Foreskin melanocyte (primary cell): ENCODE measurements at places on chromosomes 11 and 22.
A peak's percentile ranks its signal among the peaks of the same experiment; 100 is the strongest.

DNA sequence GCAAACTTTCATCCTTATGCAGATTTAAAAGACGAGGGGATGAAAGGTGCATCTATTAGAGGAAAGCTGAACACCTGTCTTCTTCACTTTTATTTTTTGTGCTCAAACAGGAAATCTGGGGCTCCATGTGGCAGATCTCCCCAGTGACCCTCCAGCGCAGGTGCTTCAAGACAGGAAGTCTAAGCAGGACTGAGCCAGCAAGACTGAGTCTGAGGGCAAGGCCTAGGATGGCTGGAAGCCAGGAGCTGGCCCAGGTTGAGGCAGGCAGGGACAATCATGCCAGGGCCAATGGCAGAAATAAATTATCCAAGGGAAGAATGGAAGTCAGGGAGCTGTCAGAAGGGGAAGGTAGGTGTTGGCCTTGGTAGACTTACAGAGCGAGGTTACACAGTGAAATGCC is 101.1 kb upstream of the SPON1 start:
- DNase-seq: no peak

DNA sequence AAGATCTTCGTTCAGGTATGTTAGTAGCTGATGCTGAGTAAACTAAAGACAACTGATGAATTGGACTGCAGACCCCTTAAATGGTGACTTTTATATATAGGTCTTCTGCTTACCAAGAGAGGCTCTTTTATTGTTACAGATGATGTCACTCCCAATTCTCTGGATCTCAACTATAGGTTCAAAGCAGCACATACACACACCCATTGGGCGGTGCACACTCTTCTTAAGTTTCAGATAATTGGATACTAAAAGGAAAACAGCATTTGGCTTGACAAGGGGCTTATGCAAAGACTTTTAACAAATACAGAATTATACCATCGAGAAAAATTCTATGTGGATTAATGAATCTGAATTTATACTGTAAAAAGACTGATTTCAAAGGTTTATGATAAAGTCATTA is at the start of gene PTH:
Gene PTH, minus strand, starts transcription at position 69 of the 400 bp plus-strand sequence. CDS start 3,142 bp downstream, outside the sequence.
- DNase-seq: no peak

- peak; percentile 45 for DNase-seq
Observed at GRCh38 chr11:61567286-61568061, 13.4 kb downstream of the SYT7 start.

DNA sequence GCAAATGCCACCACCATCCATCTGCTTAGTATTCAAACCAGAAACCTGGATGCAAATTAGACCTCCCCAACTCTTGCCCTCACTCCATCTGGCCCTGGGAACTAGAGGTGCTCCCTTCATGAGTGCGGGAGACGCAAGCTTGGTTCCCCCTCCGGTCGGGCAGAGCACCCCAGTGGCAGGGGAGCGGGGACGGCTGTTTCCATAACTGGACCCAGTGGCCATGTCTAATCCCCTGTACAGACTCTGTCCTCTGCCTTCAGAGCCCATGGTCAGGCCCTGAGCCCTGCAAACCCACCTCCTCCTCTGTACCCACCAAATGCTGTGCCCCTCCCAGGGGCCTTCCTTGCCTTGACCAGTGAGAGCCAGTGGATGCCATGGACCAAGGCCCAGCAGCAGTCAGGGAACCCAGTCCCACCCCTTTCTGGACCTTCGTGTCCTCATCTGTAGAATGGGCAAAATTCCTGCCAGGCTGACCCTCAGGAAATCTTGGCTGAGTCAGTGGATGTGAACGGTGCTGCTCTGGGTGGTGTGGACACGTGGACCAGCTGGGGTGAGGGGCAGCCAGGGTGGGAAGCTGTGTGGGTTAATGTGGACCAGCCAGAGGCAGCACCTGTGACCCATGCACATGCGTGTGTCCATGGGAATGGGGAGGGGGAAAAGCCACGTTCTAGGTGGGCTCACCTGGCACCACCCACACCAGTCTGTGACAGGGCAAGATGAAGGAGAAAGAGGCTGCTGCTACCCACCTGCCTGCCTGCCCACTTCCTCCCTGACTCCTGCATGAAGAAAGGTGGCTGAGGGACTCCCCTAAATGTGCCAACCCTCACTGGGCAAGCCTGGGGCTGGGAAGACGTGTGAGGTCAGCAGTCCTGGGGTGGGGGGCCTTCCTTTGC is 72.8 kb downstream of the LRRC32 start:
- DNase-seq: no peak

DNA sequence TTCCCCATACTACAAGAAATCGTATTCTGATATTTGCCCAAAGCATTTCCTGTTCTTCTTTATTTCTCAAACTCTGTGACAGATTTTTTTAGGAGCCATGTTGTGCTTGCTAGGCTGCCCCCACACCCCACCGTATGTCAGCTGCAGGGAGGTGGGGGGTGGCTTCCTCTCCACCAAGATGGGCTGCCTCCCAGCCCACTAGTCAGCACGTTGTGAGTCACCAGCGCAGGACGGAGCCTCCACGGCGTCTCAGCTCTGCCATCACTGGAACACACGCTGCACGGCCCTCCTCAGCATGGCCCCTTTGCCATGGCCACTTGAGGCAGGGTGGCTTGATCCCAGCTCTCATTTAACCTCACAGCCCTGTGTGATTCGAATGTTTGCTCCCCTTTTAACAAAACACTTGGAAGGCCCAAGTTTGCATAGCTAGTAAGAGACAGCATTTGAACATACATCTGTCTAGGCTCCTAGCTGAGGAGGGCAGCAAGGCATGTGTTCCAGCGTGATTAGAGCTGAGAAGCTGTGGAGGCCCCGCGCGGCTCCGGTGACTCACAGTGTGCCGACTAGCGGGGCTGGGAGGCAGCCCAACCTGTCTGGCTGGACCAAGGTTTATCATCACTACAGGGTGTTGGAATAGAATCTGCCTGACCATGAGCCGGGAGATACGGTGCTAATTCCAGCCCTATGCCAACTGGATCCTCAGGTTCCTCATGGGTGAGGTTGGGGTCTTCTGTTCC is 180.7 kb upstream of the NCAM1 start:
- no peak for DNase-seq

DNA sequence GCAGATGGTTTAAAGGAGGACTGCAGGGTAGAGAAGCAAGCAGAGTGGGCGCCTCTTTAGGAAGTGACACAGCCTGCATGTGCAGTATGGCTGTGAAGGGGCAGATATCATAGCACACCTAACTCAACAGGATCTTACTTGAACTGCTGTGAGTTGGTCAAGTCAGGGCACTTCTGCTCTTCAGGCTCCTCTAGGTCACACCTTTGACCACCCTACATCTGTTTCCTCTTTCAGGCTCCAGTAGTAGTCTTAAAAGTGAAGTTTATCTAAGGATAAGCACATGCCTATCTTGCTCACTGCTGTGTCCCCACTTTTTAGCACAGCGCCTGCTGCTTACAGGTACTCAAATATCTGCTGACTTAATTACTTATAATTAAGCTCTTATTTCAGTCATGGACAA is 6.5 kb downstream of the MRPL16 start:
- no peak for DNase-seq

GRCh38 chr11:123145661-123146060 is 49.4 kb downstream of the CLMP start:
- no peak for DNase-seq

DNA sequence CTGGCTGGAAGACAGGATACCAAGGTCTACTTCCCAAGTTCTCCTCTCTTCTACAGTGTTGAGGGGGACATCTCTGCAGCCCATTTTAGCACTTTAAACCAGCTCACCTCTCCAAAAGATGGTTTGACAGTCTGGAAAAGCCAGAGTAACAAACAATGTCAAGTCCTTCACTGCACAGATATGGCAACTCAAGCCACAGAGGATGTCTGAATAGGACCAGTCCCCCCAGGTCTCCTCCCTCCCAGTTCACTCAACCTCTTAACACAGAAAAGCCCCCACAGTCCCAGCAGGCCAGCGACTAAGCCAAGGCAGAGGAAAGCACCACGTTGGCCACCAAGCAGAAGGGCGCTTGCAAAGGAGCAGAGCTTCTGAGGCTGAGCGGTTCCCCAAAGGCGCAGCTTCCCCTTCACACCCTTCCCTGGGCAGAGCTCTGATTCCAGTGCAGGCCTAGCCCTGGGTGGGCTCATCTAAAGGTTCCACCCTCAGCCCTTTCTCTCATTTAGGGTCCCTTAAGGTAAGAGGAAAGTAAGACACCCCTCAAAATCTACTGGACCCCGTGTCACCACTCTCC is 62.7 kb downstream of the PAK1 start:
- no peak for DNase-seq

DNA sequence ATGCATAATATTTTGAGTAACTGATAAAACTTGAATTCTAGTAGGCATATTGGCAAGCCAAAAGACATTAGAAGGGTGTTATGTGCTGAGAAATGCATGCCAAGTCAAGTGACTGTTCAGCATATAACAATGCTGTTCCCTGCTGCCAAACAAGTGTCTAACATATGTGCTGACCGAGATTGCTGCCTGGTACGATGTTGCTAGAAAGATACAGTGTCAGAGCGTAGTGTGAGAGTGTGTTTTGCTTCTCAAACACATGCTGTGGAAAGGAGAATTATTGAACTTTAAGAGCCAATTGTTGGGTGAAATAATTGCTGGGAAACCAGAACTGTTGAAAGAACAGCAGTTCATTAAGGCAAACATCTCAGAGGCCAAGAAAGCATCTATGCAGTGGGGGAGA is 71.3 kb upstream of the GRIA4 start:
- DNase-seq: no peak

GRCh38 chr11:12884751-12885318 is 124.3 kb upstream of the RASSF10 start:
- DNase-seq: no peak

DNA sequence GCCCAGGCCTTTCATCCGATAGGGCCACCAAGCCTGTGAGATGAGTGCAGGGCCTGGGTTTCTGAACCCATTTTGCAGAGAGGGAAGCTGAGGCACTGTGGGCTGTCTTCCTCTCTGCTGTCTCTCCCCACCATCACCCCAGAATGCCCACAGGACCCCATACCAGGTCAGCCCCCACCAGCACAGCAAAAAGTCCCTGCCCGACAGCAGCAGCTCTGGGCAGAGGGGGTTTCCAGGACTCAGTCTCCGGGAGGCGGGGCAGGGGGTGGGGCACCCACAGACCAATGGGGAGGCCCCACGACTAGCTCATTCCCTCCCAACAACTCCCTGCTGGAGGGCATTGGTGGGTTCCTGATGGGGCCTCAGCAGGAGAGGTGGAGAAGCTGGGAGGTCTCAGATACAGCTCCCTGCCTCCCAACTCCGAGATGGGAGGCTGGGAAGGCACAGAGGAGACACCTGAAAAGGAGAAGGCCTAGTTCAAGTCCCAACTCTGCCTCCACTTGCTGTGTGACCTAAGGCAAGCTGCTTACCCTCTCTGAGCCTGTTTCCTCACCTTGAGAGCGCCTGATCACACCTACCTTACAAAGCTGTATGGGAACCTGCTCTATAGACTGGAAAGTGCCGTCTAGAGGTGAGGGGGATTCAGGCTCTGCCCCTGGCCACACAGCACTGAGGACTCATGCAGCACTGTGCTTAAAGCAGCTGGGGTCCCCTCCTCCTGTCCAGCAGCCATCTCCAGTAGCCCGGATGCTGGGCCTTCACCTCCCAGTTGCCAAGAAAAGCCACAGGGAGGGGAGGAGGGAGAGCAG is 3.5 kb downstream of the CBX7 start:
- DNase-seq: no peak

DNA sequence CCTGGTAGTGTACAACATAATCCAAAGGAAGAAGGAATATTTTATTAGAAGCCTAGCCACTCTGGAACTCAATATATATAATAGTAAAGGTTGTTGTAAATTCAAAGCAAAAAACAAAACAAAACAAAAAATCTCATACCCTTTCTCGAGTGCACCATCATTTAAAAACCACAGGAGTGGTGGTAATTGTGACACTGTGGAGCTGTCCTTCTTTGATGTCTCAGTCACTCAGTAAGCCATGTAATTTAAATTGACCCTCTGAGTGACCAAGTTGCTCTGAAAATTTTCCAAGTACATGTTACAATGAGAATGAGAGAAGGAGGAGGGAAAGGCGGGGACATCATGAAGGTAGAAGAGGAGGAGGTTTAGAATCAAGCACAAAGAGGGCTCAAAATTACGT is 6.6 kb downstream of the PRSS23 start:
- DNase-seq: no peak

DNA sequence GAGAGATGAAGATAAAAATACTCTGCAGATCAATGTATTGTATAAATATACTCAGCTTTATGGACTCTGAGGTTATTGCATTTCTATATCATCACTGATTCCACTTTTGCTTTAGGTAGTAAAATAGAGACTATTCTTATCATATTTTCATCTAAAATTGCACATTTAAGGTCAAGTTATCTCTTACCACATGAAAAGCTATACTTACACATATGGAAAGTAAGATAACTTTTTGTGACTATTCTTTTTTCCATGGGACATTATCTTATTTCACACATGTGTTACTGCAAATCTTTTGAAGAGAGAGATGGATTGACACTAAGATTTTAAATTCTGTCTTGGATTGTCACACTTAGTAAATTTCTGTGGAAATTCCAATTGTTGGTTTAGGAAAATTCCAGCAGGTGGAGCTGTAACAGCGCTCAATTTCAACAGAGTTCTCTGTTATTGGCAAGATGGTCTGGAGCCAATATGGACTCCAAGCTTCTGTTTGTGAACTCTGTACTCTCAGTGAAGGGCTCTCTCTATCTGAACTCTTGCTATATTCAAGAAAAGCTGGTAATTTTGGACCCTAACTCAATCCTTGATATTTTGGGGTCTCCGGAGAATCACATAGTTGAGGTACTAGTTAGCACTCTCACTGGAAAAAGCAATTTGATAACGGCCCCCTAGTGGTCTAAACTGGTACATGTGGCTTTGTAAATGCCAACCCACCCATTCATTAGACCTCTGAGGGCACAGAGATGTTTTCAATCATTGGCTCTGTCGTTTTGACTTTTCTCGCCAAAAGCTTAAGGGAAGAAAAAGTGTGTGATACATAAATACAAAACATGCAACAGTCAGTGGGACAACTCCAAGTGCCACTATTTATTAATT is 429.7 kb downstream of the ETS1 start:
- DNase-seq: peak; percentile 80

GRCh38 chr22:36334081-36334820 is 53.5 kb downstream of the MYH9 start:
- DNase-seq: no peak
